ENCODE measurements at places on chromosomes 11 and 22. TPM values are rescaled to one million over a fixed set of nuclear protein-coding genes. Genes with fewer than 3 reads are reported as not detected.

Gene TANGO2
- total RNA-seq: 48.8 TPM

Gene SRSF8
- total RNA-seq: 41.4 TPM

Gene C22orf42
- not detected for total RNA-seq

Gene CCDC15
- 5.1 TPM for total RNA-seq

Gene PANX2
- total RNA-seq: 3.9 TPM

Gene PATE4
- not detected for total RNA-seq

Gene APOBEC3B
- 1.0 TPM for total RNA-seq

Gene PRODH
- 65.7 TPM for total RNA-seq

Gene HIRA
- 27.2 TPM for total RNA-seq

Gene MYBPC3
- total RNA-seq: 1.0 TPM

Gene PNPLA3
- total RNA-seq: 0.88 TPM

Gene ANO5
- total RNA-seq: 2.8 TPM

Gene OR5B21
- total RNA-seq: not detected

Gene SELENOM
- total RNA-seq: 156 TPM

All from lung (tissue), 17 donors.